Stimulated activated CD4-positive, alpha-beta T cell treated with anti-CD3 and anti-CD28 coated beads, Interleukin-4, amount 100 ng/mL, for 4 hours (primary cell): ENCODE measurements at places on chromosomes 11 and 22.

GRCh38 chr22:45552017-45552411, 49.3 kb downstream of the FBLN1 start:
- DNase-seq = no peak

GRCh38 chr22:37758694-37759093, 49.0 kb upstream of the GCAT start:
- no peak for DNase-seq

- no peak for DNase-seq
Measured at GRCh38 chr11:76601724-76602123, 68.8 kb downstream of the LRRC32 start.

GRCh38 chr11:58905721-58906547, 33.4 kb upstream of the GLYATL1 start:
- DNase-seq = no peak

- no peak for DNase-seq
Measured at GRCh38 chr11:13449522-13449921, 13.5 kb downstream of the BTBD10 start.

DNA sequence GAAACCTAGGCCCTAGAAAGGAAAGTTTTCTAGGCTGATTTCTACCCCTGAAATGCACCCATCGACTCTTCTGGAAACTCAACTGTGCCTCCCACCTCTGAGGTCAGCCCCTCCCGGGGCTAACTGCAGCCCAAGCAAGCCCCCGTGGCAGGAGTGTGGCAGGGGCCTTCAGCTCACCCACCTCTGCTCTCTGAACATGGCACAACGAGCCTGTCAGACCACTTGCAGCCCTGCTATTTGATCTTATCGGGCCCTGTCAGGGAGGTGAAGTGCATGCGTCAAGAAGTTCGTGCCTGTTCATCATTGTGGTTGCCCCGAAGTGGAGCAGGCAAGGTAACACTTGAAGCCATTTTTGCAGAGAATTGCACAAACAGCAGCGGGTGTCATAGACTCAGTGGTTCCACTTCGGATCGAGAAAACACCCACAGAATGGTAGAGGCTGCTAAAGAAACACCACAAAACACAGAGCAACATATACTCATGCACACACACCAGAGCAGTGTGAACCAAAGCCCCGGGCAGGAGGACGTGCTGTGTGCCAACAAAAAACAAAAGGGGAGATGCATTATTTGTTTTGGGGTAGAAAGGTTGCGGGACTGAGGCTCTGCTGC, 262.7 kb downstream of the ETS1 start:
- DNase-seq = peak; percentile 80

- DNase-seq = no peak
Measured at GRCh38 chr11:68338051-68338780, 25.8 kb downstream of the LRP5 start.

GRCh38 chr11:72391638-72392423, 42.5 kb downstream of the CLPB start:
- no peak for DNase-seq

DNA sequence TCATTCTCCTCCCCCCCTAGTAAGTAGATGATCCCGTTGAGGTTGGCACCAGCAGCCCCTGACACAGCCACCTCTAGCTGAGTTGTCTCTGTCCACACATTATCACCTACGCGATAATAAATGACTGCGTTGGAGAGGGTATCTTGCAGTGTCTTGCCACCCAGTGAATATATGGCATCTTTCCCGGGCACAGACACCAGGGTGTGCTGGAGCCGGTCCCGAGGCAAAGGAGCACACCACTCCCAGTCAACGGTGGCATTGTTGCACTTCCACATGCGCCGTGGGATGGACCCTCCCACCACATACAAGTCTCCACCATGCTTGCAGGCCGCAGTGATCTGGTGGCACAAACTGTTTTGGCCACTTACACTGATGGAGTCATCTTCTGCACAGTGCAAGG, 5.4 kb downstream of the KBTBD4 start:
- DNase-seq = no peak

DNA sequence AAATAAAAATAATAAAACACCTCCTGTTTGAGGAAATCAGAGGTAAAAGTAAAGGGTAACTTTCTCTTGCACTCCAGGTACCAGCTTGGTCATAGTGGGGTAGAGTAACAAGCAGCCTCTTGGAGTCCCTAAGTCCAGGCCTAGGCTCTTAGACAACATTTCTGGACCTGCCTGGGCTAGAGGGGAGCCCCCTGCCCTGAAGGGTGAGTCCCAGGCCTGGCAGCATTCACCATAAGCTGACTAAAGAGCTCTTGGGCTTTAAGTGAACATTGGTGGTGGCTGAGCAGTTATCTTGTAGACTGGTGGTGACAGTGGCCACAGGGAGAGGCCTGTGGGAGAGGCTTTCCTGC, 18.6 kb upstream of the OR56A3 start:
- DNase-seq = no peak
